ENCODE measurements at places on chromosomes 16 and 17.

DNA sequence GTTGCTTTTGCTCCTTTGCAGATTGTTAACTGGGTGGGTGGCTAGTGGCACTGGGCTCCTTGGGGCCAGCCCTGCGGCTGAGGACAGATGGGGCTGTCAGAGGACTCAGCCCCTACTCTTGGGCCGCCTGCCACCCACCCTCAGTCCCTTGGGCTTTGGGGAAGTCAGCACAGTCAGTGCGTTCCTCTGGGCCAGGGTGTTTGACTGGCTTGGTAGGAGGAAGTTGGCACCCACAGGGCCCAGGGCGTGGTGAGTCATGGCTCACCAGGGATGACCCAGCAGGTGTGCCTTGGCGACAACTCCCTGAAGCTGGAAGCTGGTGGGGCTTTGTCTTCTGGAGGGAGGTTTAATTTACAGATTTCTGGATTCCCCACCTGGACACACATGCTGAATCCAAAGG is 32.4 kb downstream of the HAPSTR1 start:
- no peak for DNase-seq

- DNase-seq, result no peak
Observed at GRCh38 chr17:49926886-49927285, 42.1 kb upstream of the DLX4 start.

- DNase-seq, result no peak
Observed at GRCh38 chr16:15513156-15513555, 78.8 kb downstream of the BMERB1 start.

DNA sequence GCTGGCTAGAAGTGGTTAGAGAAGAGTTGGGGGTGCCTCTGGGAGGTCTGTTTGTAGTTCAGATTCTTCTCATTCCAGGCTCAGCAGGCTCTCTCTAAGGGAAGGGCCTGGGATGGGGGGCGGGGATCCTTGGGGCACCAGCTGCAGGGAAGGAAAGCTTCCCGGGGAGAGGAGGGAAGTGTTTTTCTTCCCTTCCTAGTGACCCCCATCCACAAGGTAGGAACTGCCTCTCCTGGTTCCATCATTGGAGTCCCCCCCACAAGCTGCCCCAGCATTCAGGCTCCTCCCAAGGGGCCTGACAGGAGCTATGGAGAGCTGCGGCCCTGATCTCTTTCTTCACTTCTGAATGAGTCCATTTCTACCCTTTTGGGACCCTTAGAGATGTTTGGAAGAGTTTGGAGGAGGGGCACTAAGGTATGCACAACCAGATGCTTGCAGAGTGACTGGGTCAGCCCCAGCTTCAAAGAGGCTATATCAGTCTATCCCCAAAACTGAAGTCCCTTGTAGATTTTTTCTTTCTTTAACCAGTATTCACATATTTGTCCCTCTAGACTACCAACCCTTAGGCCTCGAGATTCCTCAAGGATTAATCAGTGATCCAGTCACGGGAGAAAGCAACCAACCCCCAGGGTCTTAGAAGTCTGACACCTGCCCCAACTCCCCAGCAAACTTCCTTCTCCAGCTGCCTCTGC is 13.9 kb upstream of the FZD2 start:
- DNase-seq, result no peak

- no peak for DNase-seq
Observed at GRCh38 chr16:69725480-69726312, 664 bp downstream of the NQO1 start.

DNA sequence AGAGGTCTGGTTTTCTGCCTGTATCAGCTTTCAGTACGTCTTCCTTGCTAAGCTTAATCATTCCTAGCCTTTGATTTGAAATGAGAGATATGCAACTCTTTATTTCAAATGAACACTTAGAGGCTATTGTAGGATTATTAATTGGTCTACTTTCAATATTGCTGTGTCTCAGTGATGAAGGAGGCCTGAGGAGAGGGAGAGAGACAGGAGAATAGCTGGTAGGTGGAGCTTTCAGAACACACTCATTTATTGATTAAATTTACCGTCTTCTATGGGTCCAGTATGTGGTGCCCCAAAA is 187.0 kb downstream of the BCAS3 start:
- no peak for DNase-seq

DNA sequence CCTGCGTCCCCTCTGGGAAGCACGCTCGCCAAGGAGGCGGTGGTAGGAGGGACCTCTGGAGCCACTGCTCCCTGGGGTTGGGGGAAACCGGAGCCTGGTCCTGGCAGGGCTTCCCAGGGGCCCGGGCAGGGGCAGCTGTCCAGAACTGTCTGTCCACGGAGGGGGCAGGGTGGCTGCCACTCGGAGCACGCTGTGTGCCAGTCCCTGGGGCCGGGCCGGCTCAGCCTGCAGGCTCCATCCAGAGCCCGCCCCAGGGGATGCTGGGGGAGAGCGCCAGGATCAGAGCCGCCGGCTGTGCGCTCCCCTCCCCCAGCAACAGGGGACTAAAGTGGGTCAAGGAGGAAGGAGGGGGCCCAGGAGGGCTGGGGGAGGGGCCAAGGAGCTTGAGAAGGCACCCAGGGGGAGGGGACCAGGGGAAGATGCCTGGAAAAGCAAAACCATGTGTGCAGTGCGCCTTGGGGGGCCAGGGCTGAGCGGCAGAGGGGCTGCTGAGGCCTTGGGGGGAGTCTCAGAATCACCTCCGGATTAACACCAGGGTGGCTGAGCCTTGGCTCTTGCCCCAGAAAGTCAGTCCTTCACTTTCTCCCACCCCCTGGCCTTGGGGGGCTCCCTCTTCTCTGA is 21.3 kb downstream of the ZNF423 start:
- no peak for DNase-seq

- no peak for DNase-seq
Observed at GRCh38 chr16:1640261-1640941, 28.2 kb downstream of the CRAMP1 start.

DNA sequence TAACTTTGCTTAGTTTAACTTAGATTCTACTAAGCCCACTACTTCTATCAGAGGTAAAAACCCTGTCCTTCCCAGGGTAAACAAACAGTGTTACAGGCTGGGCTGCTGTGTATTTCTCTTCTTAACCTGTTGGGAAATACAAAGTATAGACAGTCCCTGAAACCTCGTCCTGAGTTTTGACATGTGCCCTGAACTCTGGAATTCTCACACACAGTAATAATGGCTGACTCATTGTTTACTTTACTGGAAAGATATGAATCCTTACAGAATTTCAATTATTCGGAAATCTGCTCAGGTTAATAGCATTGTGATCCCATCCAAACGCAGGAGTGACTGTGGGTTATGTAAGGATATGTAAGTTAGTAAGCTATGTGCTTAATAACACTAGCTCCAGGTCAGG is 199.1 kb downstream of the TMEM114 start:
- DNase-seq, result no peak

DNA sequence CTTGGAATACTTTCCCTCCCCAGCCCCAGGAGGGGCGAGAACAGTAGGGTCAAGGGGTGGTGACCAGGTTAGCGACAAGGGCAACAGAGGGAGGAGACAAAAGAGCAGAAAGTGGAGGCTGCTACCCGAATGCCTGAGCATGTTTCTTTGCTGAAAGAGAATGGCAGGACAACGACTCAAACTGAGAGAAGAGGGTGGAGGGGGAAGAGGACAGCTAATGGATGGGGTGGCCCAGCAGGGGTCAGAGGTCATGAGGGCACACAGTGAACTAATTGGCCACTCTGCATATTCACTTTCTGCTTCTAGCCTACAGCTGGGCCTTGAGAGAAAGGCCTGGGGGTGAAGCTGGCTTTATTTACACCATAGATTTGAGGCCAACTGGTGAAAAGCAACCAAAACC is 19.1 kb upstream of the DDX52 start:
- DNase-seq, result no peak

- no peak for DNase-seq
Observed at GRCh38 chr17:82574041-82574440, 54.5 kb downstream of the FOXK2 start.

- no peak for DNase-seq
Observed at GRCh38 chr16:77409311-77409710, 25.5 kb downstream of the ADAMTS18 start.

DNA sequence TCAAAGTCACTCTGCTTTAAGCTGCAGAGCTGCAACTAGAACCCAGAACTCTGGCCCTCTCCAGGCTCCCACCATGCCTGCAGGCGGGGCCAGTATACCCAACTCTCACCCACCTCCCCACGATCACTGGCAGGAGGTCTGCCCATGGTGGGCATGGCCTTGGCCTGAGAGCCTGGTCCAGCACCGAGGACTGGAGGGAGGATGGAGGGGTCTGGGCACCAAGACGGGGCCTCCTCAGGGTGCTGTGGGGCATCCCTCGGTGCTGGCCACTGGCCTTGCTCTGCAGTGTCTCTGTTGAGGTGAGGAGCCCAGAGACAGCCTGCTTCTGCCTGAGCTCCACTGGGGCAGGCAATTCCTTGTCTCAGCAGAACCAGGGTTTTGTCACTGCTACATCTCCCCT is 1.5 kb upstream of the KRT16 start:
- DNase-seq, result no peak

GRCh38 chr16:73172241-73172972 is 124.5 kb upstream of the ZFHX3 start:
- no peak for DNase-seq

- DNase-seq, result peak; percentile 0
Observed at GRCh38 chr17:47423406-47424295, 99.9 kb downstream of the EFCAB13 start.

GRCh38 chr16:69345923-69346322 is 5.7 kb downstream of the TMED6 start:
- no peak for DNase-seq

DNA sequence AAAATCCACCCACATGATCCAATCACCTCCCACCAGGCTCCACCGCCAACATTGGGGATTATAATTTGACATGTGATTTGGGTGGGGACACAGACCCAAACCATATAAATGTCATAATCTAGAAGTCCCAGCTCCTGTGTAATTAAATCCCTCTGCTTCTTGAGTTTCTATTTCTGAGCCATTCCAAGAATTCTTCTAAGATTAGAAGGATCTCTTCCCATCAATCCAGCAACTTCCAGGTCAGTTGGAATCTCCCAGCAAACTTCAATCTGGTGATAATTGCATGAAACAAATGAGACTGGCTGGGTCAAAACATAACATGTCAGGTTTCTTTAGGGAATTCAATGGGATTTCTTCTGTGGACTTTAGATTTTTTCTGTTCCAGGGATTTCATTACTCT is 127.8 kb upstream of the CDH5 start:
- DNase-seq, result no peak

- DNase-seq, result no peak
Observed at GRCh38 chr17:63949576-63950250, 17.6 kb upstream of the CD79B start.

GRCh38 chr16:74143171-74143570 is 153.4 kb upstream of the PSMD7 start:
- no peak for DNase-seq

DNA sequence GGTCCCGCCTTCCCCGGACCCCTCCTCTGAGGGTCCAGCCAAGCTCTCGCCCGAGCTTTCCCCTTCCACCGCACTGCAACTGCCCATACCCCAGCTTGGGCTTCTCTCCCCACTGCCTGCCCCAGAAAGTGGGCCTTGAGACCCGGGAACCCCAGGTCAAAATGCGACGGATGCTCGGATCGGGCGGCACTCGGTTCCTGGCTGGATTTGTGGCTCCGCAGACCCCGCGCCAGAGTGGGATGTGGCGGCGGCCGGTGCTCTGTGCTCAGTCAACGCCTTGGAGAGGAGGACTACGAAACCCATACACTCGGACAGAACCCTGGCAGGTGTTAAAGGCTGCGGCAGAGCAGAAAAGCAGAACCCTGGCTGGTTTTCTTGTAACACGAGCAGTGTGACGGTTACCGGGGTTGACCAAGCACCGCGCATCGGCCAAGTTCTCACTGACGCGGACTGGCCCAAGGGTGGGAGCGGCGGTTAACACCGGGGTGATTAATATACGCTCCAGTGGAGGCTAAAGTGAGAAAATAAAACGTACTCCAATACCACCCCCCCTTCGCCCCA is 885 bp upstream of the SLFN13 start:
- no peak for DNase-seq

DNA sequence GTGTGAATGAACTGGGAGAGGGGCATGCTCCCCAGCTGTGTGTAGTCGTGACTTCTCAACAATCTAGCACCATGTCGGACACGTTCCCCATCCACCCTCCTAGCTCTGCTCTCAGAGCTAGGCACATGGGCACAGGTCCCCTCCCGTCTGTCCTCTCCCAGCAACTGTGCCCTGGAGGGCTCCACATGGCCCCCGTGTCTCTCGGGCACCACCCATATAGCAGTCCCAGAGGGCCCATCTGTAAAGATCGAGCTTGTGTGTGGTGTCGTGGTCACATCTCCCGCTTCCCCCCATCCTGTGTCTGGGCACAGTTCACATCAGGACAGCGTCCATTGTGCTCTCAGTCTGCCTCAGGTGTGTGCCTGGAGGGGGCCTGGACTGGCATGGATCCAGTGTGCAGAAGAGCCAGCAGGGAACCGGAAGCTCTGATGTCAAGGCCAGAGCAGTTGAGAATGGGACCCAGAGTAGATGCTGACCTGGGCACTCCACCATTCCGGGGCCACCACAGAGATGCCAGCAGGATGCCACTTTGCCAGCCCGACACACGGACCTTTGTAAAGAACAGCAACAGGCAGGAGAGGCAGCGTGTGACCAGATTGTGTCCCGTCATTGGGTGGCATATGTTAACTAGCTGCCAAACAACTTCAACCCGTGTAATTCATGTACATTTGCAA is 55.7 kb downstream of the MARF1 start:
- no peak for DNase-seq

GRCh38 chr17:72576289-72576759 is 455.5 kb downstream of the SOX9 start:
- DNase-seq, result no peak

DNA sequence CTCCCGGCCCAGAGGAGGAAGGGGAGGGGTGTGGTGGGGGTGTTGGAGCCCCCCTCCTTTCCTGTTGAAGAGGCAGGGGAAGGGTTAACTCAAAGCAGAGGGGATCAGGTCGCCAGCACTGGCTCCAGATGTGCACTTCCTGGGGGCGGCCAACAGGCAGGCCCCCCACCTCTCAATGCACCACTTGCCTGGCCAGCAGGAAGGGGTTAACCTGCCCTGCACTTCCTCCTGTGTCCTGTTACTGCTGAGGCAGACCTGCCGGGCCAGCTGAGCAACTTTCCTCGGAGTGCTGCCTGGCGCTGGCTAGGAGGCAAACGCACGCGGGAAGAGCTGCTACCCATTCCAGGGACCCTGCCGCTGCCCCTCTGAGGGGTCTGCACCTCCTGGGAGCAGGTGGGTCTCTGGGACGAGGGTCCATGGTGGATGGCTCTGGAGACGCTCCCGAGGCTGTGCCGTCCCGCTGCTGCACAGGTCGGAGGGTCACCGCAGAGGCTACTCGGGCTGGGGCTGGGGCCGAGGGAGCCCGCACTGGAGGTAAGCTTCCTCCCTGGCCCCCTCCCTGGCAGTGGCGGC is at the start of gene EPN3:
Gene EPN3, plus strand, starts transcription at position 284 of the 573 bp plus-strand sequence. CDS start 3,822 bp downstream, outside the sequence.
- DNase-seq, result no peak
